ENCODE measurements at places on chromosomes 4 and X. TPM values are rescaled to one million over a fixed set of nuclear protein-coding genes. Genes with fewer than 3 reads are reported as not detected.

DNA sequence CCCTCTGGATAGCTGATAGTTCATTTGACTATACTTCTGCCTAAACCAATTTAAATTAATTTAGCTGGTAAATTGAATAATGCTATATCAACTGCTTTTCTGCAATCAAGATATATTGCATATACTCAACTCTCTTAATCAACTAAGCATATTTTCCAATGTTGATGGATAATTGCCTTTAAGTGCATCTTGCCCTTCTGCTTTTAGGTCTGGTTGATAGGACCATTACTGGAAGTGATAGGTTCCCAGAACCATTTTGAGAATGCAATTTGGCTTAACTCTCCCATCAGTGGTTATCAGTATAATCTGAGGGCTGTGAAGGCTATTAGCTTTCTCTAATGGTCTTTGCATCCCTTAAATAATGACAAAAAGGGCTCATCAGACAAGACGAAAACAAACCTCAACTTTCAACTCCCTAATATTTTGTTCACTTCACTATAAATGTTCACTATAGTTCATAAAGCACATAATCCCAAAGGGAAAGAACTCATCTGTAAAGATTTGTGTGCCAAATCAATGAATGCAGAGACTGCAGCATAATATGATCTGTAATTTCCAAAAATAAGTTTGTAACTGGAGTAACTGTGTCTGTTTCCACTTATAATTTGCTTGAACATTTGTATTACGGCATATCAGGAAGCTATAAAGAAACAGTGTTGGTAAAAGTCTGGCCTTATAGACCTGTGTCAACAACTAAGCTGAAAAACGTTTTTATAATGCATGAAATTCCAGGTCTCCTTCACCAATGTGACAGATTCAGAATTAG is 273.6 kb downstream of the FBXO8 start:
- DNase-seq = no peak

DNA sequence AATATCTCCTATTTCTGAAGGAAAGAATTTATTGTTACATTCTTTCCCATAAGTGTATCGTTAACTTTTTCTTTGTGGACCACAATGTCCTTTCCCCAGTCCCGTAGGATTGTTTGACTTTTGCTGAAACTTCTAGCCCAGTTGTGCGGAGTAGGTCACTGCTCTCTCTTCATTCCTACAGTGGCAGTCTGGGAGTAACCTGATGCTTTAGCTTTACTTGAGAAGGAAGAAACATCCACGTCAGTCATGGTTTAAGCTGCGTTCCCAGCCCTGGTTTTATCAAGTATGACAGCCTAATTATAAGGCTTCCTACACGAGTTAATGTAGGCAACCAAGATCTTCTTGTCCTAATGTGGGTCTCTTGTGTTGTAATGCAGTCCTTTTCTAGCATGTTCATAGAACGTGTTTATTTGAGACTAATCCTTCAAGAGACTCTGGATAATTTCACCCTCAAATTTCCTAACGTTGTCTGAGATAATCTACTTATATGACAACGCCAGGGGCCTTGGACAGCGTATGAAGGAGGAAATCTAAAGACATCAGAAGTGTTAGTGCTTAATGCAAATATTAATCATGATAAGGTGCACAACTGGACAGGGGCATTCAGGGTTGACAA is 40.8 kb upstream of the GRPR start:
- no peak for DNase-seq

The TMEM144 gene
- total RNA-seq = 15.5 TPM

DNA sequence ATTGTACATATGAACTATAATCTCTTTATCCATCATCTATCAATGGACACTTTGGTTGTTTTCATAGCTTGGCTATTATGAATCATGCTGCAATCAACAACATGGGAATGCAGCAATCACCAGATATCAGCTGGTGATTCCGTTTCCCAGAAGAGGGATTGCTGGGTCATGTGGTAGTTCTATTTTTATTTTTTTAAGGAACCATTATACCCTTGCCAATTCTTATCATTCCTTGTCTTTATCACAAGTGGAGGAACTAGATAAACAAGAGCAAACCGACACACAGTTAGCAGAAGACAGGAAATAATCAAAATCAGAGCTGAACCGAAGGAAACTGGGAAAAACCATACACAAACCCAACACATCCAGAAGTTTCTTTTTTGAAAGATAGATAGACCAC is 14.5 kb upstream of the LNX1 start:
- no peak for DNase-seq

DNA sequence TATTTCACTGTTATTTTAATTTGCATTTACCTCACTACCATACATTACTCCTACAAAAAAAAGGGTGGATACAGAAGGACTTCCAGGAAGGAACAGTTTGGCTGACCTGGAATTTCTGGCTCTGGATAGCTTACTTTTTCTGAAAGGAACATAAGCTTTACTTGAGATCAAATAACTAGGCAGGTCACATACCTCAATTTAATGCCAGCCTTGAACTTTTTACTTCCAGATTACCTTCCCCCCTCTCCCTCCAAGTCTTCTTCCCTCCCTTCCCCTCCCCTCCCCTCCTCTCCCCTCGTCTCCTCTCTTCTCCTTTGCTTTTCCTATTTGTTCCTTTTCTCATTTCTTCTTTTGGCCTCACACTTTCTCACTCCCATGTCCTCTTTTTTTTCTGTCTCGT is 659.2 kb upstream of the AADAT start:
- DNase-seq = no peak

The ELOVL6 gene
- 4.7 TPM for total RNA-seq

DNA sequence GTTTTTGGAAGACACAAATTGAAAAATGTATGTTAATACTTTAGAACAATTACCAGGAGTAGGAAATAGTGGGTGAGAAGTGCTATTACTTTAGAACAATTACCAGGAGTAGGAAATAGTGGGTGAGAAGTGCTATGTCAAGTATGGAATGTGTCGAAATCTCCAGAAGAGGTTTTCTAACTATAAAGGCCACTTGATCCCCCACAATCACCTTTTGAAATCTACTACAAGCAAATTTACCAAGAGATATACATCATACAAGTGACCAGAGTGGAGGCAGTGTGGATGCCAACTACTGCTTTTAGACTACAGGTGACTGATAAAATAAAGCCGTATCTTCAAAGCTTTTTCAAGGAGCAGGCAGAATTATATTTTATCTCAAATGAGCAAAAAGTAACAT is 43.1 kb downstream of the MAB21L2 start:
- DNase-seq = no peak

The POU4F2 gene
- total RNA-seq = not detected

- no peak for DNase-seq
Measured at GRCh38 chrX:132171478-132171877, 43.7 kb upstream of the FRMD7 start.

DNA sequence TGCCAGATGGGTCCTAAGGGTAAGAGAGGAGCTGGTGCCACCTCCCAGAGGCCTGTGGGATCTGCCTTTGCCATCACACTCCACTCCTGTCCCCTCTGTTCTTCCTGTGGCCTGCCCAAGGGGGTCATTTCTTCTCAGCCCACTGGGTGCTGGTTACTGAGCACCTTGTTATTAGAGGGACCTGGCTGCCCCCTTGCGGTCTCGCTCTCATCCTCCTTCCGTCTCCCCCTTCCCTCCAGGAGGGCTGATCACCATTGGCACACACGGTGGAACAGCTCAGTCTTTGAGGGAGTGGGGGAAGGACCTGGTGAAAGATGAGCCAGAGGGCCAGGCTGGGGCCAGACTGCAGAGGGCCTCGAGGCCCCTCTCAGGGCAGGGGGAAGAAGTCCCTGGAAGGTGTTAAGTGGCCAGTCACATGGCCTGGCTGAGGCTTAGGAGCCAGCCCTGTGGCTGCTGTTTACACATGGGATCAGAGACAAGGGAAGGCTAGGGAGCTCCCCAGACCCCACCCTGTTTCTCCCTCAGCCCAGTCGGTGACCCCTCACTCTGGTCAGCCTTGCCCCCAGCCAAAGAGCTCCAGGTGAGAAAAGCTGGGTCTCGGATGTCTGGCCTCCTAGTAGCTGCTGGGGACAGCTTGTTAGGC is 68.1 kb downstream of the MTMR1 start:
- DNase-seq = no peak

DNA sequence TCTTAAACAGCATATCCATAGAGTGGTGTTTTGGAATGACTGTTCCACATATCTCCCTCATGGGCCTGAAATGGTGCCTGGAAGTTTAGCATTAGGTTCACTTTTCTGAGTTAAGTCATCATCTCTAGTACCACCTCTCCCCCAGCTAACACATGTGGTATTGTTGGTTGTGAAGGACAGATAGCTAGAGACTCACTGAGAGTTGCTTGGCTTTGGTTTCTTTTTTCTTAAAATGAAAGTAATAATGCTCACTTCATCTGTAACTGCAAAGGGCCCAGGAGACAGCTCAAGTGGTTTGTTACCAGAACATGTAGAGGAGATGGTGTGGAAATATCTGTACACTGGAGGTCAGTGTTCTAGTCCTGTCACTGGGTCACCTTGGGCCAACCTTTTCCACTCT is 90.9 kb downstream of the EFNB1 start:
- DNase-seq = no peak

The GRPEL1 gene
- total RNA-seq = 27.8 TPM

DNA sequence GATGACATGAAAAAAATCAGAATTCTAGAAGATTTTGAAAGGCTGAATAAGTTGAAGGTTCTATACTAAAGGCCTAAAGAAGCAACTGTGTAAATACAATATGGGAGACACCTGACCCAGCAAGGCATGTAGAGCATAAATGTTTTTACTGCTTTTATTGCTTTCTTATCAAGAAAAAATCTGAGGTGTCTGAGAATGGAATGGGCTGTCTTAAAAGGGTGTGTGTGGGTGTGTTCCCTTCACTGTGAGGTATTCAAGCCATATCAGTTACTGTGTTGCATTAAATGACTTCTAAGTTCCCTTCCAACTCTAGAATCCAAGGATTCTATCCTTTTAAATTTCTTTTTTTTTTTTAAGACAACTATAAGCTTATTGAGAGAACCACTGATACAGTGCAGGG is 15.7 kb downstream of the ATP8A1 start:
- DNase-seq = no peak

The PRSS48 gene
- not detected for total RNA-seq

The GABRG1 gene
- not detected for total RNA-seq

DNA sequence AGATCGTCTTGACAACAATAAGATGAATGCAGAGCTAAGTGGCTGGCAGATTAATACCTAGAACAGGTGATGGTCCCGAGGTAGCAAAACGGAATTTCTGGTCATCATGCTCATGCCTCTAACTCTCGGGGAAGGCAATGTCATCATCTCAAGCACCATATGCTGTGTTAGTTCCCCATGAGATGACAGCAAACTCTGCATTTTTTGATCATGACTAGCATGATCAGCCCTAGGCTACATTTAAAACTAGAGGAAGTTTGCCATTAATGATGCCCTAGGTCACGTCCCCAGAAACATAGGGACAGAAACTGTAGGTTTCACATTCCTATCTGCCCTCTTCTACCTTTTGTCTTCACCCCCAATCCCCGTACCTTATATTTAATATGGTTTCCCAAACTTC is 11.6 kb downstream of the LPAR4 start:
- no peak for DNase-seq

The TNMD gene
- not detected for total RNA-seq

The ETNPPL gene
- not detected for total RNA-seq

- no peak for DNase-seq
Measured at GRCh38 chr4:113635739-113636437, 125.7 kb downstream of the CAMK2D start.

DNA sequence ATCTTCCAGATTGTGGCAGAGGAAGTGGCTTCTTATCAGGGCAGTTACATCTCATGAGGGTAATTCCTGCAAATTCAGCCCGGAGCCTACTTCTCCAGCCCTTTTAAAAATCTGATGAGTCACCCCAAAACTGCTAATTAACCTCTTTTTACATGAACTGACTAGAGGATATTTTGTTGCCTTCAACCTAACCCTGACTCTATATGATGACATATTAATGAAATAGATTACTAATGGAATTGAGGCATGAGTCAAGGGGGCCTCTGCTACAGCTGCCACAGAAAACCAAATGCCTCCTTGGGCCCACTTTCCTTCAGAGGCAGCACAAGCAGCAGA is 72.5 kb downstream of the QRFPR start:
- DNase-seq = no peak

DNA sequence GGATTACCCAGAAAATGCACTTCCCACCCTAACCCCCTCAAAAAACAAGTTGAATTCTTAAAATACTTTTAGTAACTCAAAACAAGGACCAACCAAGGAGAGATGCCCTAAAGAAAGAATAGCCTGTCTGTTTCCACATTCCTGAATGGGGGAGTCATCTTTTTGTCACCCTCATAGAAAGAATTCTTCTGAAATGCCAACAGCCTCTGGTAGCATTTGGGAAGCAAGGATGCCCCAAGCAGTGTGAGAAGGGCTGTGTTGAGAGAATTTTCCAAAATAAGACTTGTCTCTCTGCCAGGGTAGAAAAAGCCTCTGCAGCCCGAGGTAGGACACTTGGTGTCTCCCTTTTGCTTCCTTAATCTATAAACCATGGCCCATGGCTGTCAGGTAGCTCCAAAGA is 173.1 kb upstream of the VCX3A start:
- no peak for DNase-seq

The SRPX2 gene
- total RNA-seq = 39.1 TPM

The PLAC8 gene
- 81.7 TPM for total RNA-seq

DNA sequence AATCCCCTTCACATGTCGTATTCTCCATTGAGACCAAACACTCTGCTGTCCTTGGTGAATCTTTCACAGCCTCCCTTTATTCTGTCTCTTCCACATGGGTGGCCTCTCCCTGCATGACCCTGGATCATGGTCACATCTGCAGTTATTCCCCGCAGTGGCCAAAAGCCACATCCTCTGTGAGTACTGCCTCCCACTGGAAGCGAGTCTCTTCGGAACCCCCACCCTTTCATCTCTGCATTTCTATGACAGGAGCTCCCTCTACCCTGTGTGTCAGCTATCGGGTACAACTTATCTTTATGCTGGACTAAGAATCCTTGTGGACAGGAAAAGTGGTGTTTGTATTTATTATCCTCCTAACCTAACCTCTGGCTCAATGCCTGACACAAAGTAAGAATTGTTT is 48.6 kb upstream of the SHISA3 start:
- DNase-seq = no peak

GRCh38 chrX:43881410-43882293 is 598 bp downstream of the MAOB start:
- no peak for DNase-seq

DNA sequence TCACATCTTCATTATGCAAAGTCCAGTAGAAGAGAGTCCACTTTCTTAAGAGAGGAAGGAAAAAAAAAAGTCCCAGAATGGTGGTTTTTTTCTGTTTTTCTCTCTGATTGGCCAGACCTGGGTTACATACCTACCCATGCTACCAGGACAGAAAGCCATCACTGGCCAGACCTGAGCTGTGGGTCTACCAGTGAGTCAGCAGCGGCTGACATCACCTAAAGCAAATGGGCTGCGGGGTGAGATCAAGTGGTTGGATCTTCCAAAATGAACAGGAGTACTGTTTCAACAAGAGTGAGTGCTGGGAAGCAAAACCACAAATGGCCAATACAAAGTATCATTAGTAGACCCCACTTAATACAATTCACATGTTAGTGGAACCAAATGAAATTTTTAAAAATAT is 1.6 kb upstream of the NDST3 start:
- DNase-seq = no peak

- no peak for DNase-seq
Measured at GRCh38 chrX:8288590-8288989, 117.5 kb upstream of the VCX2 start.

Data from upper lobe of right lung (tissue), 1 donor.